ENCODE measurements at places on chromosomes 16 and 17.

GRCh38 chr16:11361701-11362451, 16.6 kb downstream of the RMI2 start:
- peak; percentile 69 for DNase-seq

DNA sequence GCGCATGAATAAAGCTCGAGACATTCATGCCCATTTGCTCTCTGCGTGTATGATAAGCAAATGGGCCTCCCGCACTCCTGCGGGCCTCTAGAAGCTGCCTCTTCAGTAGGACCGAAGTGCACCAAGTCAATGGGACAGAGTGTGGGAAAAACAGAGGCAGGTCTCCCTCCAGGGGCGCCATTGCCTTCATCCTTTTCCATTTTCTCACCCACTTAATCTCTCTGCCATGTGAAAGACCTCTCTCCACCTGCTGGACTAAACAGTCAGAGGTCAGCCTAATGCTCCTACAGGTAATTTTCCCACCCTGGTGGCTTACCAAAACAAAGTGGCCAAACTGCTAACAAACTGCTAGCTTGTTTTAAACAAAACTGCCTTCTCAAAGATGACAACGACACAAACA, 210.9 kb downstream of the ZFHX3 start:
- DNase-seq, result no peak

DNA sequence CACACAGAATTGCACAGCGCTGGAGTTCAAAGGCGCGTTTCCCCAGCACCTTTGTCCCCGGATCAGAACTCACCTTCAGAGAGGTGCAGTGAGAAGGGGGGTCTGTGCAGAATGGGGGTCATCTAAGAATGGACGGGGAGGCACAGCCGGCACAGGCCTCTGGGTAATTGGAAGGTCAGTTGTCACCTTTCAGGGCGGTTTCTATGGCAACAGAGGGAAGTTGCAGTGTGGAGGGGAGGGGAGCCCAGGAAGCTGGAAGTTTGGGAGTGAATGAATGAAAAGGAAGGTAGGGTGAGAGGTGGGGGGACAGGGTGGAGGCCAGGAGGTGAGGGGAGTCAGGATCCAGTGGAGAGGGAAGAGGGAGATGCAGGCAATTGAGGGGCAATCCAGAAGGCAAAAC, 12.4 kb upstream of the KCNG4 start:
- DNase-seq, result no peak

DNA sequence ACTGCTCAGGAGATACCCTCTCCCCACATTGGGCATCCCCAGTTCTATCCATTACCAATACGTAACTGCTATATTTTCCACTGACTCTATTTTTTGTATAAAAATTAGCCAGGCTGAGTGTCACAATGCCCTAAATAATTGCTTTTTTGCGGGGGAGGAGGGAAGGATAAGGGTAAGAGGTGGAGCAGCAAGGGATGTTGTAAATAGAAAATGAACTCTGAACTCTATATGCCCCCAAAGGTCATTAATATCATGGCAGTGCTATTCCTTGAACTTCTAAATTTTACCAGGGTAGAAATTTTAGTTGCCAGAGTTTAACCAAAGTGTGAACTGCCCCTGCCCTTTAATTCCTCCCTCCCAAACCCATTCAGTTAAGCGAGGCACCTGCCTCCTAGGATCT, 118.7 kb downstream of the SKAP1 start:
- DNase-seq, result no peak

GRCh38 chr17:44556832-44557606, at the start of gene FZD2:
Gene FZD2, plus strand, starts transcription at chr17:44557484. Its CDS starts 205 bp downstream, at chr17:44557689.
- DNase-seq, result peak; percentile 96

- DNase-seq, result peak; percentile 18
Observed at GRCh38 chr17:38851434-38851833, 2.1 kb downstream of the RPL23 start.

- peak; percentile 75 for DNase-seq
Observed at GRCh38 chr17:35969558-35970380, 11.5 kb downstream of the CCL16 start.

- DNase-seq, result no peak
Observed at GRCh38 chr17:79429864-79430494, 180.9 kb downstream of the RBFOX3 start.

DNA sequence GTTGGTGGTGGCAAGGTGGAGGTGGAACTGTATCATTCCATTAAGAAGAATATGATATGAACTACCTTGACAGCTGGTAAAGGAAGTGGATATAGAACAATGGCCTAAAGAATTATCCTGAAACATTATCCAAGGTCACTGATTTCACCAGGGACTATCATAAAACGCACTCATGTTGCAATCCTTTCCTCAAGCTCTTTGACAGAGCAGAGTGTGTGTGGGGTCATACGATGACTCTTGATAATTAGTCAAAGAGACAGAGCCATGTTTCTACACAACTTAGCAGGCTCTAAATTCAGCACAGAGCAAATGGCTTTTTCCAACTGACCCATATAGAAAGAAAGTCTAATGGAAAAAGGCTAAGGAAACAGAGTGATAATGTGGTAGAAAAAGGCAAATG, 126.4 kb upstream of the ANKFN1 start:
- no peak for DNase-seq

GRCh38 chr16:71425746-71426068, 16.1 kb downstream of the TLE7 start:
- DNase-seq, result no peak

- DNase-seq, result no peak
Observed at GRCh38 chr17:60622961-60623360, 23.0 kb downstream of the PPM1D start.

DNA sequence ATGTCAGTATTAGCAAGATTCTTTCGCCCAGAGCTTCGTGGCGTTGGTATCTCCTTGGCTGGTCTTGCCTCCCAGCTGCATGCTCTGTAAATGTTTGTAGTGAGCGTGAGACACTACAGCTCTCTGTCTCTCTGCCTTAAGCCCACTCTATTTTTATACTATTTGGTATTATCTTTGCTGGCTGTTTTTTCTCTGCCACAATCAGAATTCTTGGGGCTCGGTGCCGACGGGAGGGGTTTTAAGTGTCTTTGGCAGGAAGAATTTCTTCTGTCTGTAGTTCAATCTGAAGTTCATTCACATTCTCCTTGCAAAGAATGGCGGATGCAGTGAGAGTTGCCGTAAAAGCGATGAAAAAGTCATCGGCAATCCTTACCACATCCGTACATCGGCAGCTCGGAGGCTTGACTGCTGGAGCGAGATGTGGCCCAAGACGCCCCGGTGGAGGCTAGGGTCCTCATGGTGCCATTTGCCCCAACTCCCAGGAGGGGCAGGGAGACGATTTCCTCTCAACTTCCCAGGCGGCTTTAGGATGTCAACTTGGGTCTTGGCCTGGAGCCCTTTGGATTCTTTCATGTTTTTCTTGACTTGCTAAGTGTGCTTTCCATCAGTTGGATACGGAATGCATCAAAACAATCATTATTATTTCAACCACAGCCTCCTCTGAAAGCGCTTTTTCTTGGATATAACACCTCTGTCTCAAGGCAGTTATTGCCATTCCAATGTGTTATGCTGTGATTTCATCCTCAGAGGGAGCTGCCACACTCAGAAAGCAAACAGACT, 132.3 kb upstream of the SDK2 start:
- DNase-seq, result no peak

DNA sequence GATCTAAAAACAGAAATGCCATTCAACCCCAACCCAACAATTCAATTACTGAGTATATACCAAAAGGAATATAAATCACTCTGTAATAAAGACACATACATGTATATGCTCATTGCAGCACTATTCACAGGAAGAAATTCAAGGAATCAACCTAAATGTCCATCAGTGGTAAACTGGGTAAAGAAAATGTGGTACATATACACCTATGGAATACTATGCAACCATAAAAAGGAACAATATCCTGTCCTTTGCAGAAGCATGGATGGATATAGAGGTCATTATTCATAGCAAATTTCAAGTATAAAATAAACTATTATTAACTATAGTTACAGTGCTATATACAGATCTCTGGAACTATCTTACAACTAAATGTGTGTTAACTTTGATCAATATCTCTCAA, 599.3 kb downstream of the CDH11 start:
- DNase-seq, result no peak

- no peak for DNase-seq
Observed at GRCh38 chr16:85867189-85867588, 31.8 kb upstream of the IRF8 start.

DNA sequence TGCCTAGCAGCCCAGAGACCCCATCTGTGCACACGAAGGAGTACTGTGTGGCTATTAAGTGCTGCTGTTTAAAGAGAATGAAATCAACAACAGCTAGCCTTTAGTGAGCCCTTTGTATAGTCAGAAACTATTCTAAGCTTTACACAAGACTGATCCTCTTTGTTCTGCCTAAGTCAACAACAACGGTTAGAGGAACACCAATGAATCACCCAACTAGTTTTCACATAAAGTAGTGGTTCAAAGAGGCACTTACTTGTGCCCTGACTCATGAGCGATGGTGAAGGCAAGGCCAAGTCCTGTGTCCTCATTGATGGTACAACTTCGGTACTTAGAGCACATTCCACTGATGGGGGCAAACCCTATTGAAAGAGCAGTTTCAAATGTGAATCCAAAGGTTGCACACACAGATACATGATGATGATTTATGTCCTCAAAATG, 75.8 kb downstream of the ADAMTS18 start:
- DNase-seq, result peak; percentile 53

- DNase-seq, result peak; percentile 78
Observed at GRCh38 chr16:48353565-48354163, 31.5 kb downstream of the SIAH1 start.

DNA sequence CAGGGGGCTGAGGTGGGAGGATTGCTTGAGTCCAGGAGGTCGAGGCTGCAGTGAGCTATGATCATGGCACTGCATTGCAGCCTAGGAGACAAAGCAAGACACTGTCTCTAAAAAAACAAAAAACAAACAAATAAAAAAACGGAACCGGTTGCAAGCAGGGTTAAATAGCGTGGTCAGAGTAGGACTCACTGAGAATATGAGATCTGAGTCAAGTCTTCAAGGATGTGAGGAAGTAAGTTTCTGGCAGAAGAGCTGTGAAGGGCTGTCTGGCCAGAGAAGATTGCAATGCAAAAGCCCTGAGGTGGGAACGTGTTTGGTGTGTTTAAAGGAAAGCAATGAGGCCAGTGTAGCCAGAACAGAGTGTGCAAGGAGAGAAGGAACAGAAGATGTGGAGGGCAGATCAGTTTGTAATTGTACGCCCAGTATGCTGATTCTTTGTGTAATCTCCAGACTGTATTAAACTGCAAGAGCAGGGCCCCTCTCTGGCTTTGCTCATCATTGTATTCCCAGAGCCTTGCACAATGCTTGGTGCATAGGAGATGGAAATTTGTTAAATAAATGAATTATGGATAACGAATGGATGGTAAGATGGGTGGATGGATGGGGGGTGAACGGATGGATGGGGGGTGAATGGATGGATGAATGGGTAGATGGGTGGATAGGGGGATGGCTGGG, 6.3 kb downstream of the G6PC1 start:
- DNase-seq, result no peak

- DNase-seq, result no peak
Observed at GRCh38 chr16:84411768-84412167, 43.4 kb downstream of the ATP2C2 start.

DNA sequence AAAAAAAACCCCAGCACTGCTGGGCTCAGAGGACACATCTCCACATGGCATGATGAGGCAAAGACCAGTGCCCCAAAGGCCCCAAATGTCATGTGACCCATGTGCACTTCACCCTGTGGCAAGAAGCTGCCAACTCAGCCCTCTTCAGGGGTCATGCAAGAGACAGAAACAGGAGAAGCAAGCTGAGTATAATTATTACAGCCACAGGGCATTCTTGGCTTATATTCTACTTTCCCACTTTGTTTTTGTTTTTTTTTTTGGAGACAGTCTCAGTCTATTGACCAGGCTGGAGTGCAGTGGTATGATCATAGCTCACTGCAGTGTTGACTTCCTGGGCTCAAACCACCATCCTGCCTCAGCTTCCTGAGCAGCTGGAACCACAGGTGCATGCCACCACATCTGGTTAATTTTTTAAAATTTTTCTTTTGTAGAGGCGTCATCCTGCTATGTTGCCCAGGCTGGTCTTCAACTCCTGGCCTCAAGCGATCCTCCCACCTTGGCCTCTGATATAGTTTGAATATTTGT, 32.7 kb upstream of the LITAF start:
- no peak for DNase-seq

- no peak for DNase-seq
Observed at GRCh38 chr16:14086477-14086876, 15.4 kb downstream of the MRTFB start.

GRCh38 chr16:72371307-72372086, 199.5 kb upstream of the PMFBP1 start:
- peak; percentile 76 for DNase-seq

- no peak for DNase-seq
Observed at GRCh38 chr17:56177361-56177760, 24.1 kb downstream of the ANKFN1 start.

GRCh38 chr17:56451629-56452028, 141.9 kb upstream of the NOG start:
- peak; percentile 18 for DNase-seq

- peak; percentile 64 for DNase-seq
Observed at GRCh38 chr16:89371968-89372634, 118.3 kb downstream of the ANKRD11 start.

DNA sequence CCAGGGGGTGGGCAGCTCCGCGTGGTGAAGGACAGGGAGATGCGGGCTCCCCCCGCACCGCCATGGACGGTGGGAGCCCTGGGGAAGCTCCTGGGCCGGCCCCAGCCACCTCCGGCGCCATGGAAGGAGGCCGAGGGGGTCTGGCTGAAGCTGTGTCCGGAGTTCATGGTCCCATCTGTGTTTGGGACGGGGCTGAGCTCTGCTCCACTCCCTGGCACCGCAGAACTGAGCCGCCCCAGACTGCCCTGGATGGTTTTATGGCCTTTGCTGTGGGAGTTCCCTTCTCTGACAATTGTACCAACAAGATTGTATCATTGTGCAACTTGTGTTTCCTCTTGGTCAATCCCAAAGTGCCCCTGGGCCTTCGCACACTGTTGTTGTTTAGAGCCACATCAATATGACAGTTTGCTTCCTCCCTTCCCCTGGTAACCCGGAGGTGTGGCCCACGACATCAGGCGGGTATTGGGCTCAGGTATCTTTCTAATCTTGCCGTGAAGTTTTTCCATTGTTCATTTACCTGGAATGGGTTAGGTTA, 942 bp downstream of the KRT23 start:
- DNase-seq, result no peak

- no peak for DNase-seq
Observed at GRCh38 chr17:6923385-6923784, 72.5 kb upstream of the ALOX12 start.

DNA sequence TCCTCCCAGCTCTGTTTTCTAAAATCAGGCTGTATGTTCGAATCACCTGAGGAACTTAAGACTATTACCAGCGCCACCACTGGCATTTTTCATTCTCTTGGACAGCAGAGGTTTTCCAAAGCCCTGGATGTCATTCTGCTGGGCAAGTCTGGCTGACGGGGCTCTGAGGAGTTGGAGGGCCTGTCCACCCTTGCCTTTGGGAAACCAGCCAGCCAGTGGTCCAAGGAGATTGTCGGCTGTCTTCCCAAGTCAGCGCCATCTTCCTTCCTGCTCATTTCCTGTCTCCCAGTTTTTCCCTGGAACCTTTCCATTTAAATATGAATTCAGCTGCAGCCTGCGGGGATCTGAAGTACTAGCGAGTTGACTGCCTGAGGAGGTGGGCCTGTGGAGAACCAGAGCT, 258.3 kb downstream of the PRKCA start:
- no peak for DNase-seq

GRCh38 chr17:55814377-55814776, 63.5 kb downstream of the PCTP start:
- DNase-seq, result no peak

- no peak for DNase-seq
Observed at GRCh38 chr16:12078405-12079280, 102.1 kb downstream of the SNX29 start.

All from fibroblast of mammary gland (primary cell).